HFFc6 (cell line): ENCODE measurements at places on chromosomes 4 and X. TPM values are rescaled to one million over a fixed set of nuclear protein-coding genes. Genes with fewer than 3 reads are reported as not detected.

GRCh38 chrX:131747173-131747572 lies 203.3 kb downstream of the OR13H1 start:
- H3K27ac ChIP-seq, result peak overlapping the region; percentile 82; the same call in 1 of the 2 replicates
- no peak for DNase-seq
- peaks cover 21% of the 10 kb centered on the region; the same call in 1 of the 2 replicates for H3K4me1 ChIP-seq
- peak overlapping the region; percentile 79; the same call in 1 of the 2 replicates for H3K4me3 ChIP-seq

LNX1 gene
- total RNA-seq, result 0.07 to 0.10 TPM in 2 of 3 replicates, not detected in the other

SEC31A gene
- total RNA-seq, result 321 to 390 TPM (median 365 TPM) in 3 replicates

DNA sequence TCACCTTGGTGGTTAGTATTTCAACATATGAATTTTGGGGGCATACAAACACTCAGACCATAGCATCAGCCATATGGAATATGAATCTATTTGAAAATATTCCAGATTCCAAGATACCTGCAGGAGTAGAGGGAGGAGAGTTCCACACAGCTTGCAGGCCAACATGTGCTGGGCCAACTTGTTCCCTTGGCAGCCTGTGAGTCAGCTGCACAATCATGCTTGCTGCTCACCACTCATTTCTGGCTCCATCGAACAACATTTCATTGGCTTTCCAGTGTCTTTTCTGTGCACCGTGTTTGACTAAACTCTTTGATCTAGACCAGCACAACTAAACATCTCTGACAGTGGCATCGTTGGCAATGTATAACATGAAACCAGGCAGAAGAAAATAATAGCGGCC lies 282.5 kb upstream of the RASGEF1B start:
- H3K36me3 ChIP-seq, result no peaks in the 10 kb centered on the region
- DNase-seq, result no peak
- H3K27me3 ChIP-seq, result no peaks in the 10 kb centered on the region

INPP4B gene
- 35.3 to 45.1 TPM (median 39.1 TPM) in 3 replicates for total RNA-seq

DNA sequence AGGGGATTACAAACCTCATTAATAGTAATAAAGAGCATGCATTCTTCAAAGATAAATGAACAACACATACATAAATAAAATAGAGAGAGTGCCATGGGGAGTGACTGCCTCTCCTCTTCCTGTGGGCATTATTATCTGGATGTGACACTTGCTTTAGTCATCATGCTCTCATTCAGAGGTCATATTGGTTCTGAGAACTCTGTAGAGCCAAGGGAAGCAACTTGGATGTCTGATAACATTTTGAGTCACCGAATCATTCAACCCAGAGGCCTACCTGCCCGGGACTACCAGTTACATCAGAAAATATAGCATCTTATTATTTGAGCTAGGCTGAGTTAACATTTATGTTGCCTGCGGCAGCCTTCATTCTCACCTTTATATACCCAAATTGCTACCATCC lies 489.5 kb downstream of the STIM2 start:
- DNase-seq, result peak; percentile 4
- no peak overlapping the region for H3K27ac ChIP-seq
- H3K36me3 ChIP-seq, result no peaks in the 10 kb centered on the region
- peaks cover 6% of the 10 kb centered on the region; the same call in 1 of the 2 replicates for H3K4me1 ChIP-seq

GRCh38 chrX:7146703-7147412 lies 654 bp upstream of the STS start:
- no peaks in the 10 kb centered on the region for H3K36me3 ChIP-seq
- H3K27ac ChIP-seq, result peak overlapping the region; percentile 89
- peak overlapping the region; percentile 87 for H3K4me3 ChIP-seq
- H3K4me1 ChIP-seq, result peaks cover 41% of the 10 kb centered on the region
- DNase-seq, result no peak
- H3K27me3 ChIP-seq, result no peaks in the 10 kb centered on the region

SULT1B1 gene
- not detected in 3 replicates for total RNA-seq

GRCh38 chrX:132482632-132483031 lies 6.2 kb downstream of the MBNL3 start:
- no peak overlapping the region for H3K4me3 ChIP-seq
- no peaks in the 10 kb centered on the region for H3K36me3 ChIP-seq
- no peaks in the 10 kb centered on the region for H3K27me3 ChIP-seq
- peaks cover 19% of the 10 kb centered on the region for H3K4me1 ChIP-seq
- no peak for DNase-seq

LDB2 gene
- 25.4 and 31.2 TPM in 2 replicates for total RNA-seq

VCX2 gene
- total RNA-seq, result not detected in 3 replicates

DNA sequence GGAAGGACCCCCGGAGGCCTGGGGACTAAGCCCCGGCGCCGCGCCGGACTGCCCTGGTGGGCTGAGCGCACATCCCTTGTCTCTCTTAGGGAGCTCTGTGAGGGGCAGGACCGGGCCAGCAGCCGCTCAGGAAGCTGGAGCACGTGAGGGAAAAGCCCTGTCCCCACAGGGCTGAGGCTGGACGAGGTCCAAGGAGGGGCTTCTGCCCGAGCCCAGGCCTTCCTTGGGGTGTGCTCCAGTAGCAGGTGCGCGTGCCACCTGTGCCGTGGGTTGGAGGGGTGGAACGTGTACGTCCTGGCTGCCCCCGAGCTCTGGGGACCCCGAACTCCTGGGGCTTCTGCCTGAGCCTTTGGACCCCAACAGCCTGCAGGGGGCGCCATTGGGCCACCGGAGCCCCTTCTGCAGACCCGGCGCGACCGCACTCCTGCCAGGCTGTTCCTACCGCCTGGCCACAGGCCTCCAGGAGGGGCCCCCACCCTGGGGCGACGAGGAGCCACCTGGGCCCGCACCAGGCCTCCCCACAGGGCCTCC lies 27.2 kb downstream of the TACC3 start:
- no peak overlapping the region for H3K27ac ChIP-seq
- no peak overlapping the region for H3K4me3 ChIP-seq
- H3K36me3 ChIP-seq, result 0 out of 2 replicates have a peak, but pooled peaks cover 2% of the 10 kb centered on the region
- H3K4me1 ChIP-seq, result no peaks in the 10 kb centered on the region
- DNase-seq, result peak; percentile 66
- H3K27me3 ChIP-seq, result peaks cover 2% of the 10 kb centered on the region; the same call in 1 of the 2 replicates

DNA sequence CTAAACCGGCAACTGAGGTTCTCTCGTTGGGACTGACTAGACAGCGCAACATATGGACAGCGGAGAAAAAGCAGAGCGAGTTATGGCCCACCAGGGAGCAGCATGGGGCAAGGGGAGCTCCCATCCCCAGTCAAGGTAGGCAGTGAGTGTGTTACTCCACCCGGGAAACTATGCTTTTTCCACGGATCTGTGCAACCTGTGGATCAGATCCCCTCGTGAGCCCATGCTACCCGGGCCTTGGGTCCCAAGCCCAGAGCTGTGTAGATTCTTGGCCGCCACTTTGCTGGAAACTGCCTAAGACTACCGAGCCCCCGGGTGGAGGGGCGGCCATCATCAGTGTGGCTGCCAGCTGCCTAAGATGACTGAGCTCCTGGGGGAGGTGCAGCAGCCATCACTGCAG lies 140.9 kb downstream of the PAPSS1 start:
- H3K27me3 ChIP-seq, result peaks cover 4% of the 10 kb centered on the region; the same call in 1 of the 2 replicates
- H3K4me1 ChIP-seq, result peaks cover 16% of the 10 kb centered on the region
- no peaks in the 10 kb centered on the region for H3K36me3 ChIP-seq
- no peak overlapping the region for H3K4me3 ChIP-seq
- H3K27ac ChIP-seq, result no peak overlapping the region
- no peak for DNase-seq

DNA sequence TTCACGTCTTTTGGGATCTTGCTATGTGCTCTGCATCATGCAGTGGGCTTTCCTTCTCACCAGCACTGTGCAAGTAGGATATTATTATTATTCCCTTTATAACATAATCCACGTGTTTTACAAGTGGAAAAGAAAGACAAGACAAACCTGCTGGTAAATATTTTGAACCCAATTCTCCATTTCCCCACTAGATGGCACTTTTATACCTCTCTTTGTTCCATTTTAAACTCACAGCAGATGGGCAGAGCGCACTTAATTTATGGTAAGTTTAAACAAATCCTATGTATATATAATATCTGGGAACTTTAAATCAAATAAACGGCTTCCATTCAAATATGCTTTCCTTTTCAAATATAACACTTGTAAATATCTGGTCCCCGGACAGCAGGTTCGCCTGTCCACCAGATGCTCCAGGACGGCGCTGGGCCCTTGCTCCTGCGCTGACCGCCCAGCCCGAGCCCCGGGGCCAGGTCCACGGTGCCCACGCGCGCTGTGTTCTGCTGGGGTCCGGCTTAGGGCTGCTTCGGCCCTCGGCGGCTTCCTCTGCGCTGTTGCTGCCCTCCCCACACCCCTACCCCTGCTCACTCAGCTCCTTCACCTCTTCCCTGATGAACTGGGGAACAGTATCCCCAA lies 31.1 kb downstream of the F11 start:
- no peak overlapping the region for H3K27ac ChIP-seq
- peak; percentile 66 for DNase-seq
- peaks cover 6% of the 10 kb centered on the region for H3K27me3 ChIP-seq
- no peaks in the 10 kb centered on the region for H3K36me3 ChIP-seq
- peaks cover 6% of the 10 kb centered on the region for H3K4me1 ChIP-seq
- no peak overlapping the region; the same call in 1 of the 2 replicates for H3K4me3 ChIP-seq

- H3K27me3 ChIP-seq, result peaks cover 3% of the 10 kb centered on the region; the same call in 1 of the 2 replicates
- H3K27ac ChIP-seq, result no peak overlapping the region
- H3K4me1 ChIP-seq, result no peaks in the 10 kb centered on the region
- H3K36me3 ChIP-seq, result no peaks in the 10 kb centered on the region
These were observed 155.1 kb upstream of the FGF13 start for GRCh38 chrX:138866643-138867042.

DNA sequence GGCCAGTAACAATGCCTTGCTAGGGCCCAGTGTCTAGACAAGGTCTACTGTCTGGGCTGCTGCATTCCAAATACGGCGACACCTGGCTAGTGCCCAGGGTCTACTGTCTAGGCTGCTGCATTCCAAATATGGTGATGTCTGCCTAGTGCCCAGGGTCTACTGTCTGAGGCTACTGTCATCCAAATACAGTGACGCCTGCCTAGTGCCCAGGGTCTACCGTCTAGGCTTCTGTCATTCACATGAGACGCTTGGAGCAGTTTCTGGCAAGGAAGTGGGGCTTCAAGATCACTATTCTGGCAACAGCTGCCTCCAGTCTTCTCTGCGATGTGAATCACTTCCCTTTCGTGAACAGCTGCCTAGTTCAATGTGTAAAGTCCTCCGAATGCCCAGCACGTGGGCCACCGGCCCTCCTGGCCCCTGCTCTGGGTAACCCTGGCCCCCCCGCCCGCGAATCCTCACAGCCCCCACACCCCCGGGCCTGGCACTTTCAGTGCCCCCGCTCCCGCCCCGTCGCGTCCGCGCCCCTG lies 12.7 kb downstream of the ACOX3 start:
- DNase-seq, result no peak
- H3K27ac ChIP-seq, result peak overlapping the region; percentile 85
- no peaks in the 10 kb centered on the region for H3K36me3 ChIP-seq

GRCh38 chrX:123324625-123325024 lies 140.5 kb downstream of the GRIA3 start:
- peak; percentile 24 for DNase-seq
- peaks cover 8% of the 10 kb centered on the region for H3K36me3 ChIP-seq
- no peak overlapping the region; the same call in 1 of the 2 replicates for H3K4me3 ChIP-seq
- H3K27ac ChIP-seq, result no peak overlapping the region; the same call in 1 of the 2 replicates
- peaks cover 21% of the 10 kb centered on the region for H3K4me1 ChIP-seq

MAOA gene
- total RNA-seq, result not detected in 2 replicates

- peak overlapping the region; percentile 77 for H3K4me3 ChIP-seq
- peaks cover 94% of the 10 kb centered on the region for H3K4me1 ChIP-seq
- peaks cover 60% of the 10 kb centered on the region for H3K36me3 ChIP-seq
- peaks cover 2% of the 10 kb centered on the region; the same call in 1 of the 2 replicates for H3K27me3 ChIP-seq
These were observed 57.0 kb downstream of the DCLK2 start for GRCh38 chr4:150135134-150135772.

- DNase-seq, result no peak
- no peaks in the 10 kb centered on the region; the same call in 1 of the 2 replicates for H3K27me3 ChIP-seq
- H3K36me3 ChIP-seq, result peaks cover 28% of the 10 kb centered on the region
- no peak overlapping the region for H3K27ac ChIP-seq
- peaks cover 47% of the 10 kb centered on the region for H3K4me1 ChIP-seq
- H3K4me3 ChIP-seq, result no peak overlapping the region
These were observed 37.2 kb upstream of the CYP2U1 start for GRCh38 chr4:107894138-107894603.

TEX13C gene
- not detected in 3 replicates for total RNA-seq

DNA sequence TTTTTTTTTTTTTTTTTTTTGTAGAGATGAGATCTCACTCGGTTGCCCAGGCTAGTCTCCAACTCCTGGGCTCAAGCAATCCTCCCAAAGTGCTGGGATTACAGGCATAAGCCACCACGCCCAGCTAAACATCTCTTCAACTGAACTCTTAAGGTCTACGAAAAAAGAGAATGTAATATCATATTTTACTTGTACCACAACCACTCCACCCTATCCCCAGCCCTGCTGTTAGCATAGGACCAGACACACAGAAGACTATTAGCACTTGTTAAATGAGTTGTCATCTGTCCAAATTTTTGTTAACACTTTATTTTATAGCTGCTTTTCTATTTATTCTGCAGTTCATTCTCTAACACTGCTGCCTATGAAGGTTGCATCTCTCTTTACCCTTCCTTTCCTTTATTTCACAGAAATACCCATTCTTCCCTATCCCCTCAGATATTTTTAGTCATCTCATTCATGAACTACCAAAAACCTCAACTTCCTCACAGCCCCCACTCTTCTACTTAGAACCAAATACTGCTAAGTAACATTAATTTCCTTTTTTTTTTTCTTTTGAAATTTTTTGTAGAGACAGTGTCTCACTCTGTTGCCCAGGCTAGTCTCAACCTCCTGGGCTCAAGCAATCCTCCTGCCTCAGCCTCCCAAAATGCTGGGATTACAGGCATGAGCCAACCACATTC lies 10.1 kb downstream of the SNX12 start:
- no peak for DNase-seq

DNA sequence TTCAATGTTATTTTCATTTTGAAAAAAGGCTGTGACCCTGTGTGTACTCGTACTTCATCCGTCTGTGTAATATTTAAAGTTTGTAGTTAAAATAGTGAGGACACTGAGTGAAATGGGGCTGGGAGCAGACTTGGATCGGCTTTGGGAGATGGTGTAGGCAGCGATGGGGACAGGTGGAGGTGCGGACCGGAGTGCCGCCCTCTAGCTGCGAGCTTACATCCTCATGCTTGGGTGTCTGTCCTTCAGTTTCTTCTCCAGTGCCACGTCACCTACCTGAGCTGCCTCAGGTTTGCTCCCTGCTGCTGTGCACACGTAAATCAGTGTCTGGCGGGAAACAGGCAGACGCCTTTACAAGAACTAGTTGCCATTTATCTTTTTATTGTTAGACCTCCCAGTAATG lies 146.1 kb downstream of the GPR143 start:
- H3K4me3 ChIP-seq, result no peak overlapping the region
- H3K4me1 ChIP-seq, result peaks cover 9% of the 10 kb centered on the region
- H3K36me3 ChIP-seq, result peaks cover 5% of the 10 kb centered on the region; the same call in 1 of the 2 replicates
- H3K27ac ChIP-seq, result no peak overlapping the region

BANK1 gene
- total RNA-seq, result 0.37 TPM in 1 of 2 replicates, not detected in the other

PLK4 gene
- 8.1 to 15.8 TPM (median 14.0 TPM) in 3 replicates for total RNA-seq

DNA sequence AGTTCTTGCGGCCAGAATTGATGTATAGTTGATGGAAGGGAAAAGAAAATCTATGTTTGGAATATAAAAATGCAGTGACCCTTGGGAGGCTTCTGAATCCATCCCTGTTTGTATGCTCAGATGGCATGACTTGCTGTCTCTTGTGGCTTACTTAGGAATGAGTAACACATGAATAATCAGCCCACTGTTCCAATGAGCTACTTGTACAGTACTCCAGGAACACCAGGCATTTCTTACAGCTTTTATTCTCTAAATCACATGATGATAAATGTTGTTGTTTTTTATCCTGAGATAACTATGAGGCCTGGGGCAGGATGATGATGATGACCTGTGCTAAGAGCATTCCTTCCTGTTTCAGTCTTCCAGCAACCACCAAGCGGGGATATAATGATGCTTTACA lies 18.9 kb downstream of the TMPRSS11E start:
- H3K4me3 ChIP-seq, result peak overlapping the region; percentile 22; the same call in 1 of the 2 replicates
- H3K4me1 ChIP-seq, result peaks cover 36% of the 10 kb centered on the region
- no peaks in the 10 kb centered on the region for H3K36me3 ChIP-seq
- peak overlapping the region; percentile 66 for H3K27ac ChIP-seq

KDR gene
- total RNA-seq, result not detected in 2 replicates

- H3K4me3 ChIP-seq, result no peak overlapping the region
- no peak for DNase-seq
- no peak overlapping the region for H3K27ac ChIP-seq
- peaks cover 24% of the 10 kb centered on the region for H3K4me1 ChIP-seq
- peaks cover 24% of the 10 kb centered on the region for H3K36me3 ChIP-seq
These were observed 9.5 kb upstream of the FAM200B start for GRCh38 chr4:15672101-15672500.
